ENCODE measurements at places on chromosomes 1 and 21.

- no peak for DNase-seq
Measured at GRCh38 chr1:66778266-66778665, 22.8 kb downstream of the INSL5 start.

DNA sequence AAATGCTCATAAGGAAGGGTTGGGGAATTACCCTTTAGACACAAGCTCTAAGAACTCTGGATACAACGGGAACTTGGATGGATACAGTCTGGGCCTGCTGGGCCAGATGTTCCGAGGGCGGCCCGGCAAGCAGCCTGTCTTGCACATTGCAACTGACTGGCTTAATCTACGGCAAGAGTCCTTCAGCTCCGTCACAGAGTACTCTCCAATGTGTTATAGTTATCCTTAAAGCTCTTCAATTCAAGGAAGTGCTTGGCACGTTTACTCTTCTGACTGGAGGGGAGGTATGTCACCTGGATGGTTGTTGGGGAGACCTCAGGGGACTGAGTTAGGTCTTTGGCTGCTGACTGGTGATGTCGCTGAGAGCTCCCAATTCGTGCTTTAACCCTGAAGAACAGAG, 1.1 kb upstream of the CFAP141 start:
- no peak for DNase-seq

DNA sequence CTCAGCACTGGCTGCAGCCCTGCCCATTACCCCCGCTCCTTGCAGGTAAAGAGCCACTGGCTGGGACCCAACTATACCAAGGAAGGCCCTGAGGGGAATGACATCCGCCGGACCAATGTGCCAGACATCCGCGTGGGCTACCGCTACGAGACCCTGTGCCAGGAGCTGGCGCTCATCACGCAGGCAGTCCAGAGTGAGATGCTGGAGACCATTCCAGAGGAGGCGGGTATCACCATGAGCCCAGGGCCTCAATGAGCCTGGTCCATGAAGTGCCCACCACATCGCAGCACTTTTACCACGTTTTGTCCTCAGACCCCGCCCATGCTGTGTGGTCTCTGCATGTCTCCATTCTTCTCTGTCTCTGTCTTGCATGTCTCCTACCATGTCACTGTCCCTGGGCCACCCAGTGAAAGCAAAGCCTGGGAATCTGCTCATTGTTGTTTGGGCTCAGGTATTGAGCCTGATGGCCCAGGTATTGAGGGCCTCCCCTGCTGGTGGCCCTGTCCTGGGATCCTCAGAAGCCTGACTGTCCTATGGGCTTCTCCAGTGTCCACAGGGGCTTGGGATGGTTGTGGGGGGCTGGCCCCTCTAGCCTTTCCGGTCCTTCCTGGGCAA, 11.4 kb downstream of the AMPD2 start:
- no peak for DNase-seq

DNA sequence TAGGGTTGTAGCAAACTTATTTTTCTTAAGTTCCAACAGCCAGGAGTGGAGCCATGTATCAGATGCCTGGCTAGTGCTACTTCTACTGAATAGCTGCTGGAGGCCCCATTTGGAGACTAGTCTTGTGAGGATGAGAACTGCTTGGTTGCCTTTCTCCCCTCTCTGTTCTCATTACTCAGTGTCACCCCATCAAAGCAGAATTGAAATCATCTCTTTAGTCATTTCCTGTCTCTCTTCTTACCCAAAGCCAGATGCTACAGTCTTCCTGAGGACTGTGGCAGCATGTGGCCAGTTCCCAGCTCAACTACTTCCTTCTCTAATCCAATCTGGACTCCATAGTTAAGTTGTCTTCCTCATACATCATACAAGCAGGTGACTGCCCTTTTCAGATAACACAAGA, 197.5 kb downstream of the BRINP2 start:
- no peak for DNase-seq

DNA sequence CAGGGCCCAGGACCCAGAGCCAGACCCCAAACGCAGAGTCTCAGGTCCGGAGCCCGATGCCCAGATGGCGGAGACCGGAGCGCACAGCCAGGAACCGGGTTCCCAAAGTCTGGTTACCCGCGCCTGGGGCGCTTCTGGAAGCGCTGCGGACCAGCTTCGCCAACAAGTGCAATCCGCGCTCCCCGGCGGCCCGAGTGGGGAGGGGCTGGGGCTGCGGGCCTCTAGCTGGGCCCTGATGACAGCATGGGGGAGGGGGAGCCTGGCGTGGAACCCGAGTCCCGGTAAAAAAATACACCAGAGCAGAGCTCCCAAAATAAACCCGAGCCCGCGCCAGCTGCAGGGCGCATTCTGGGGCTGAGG, 494 bp downstream of the NT5C1A start:
- DNase-seq: no peak

- peak; percentile 29 for DNase-seq
Measured at GRCh38 chr1:184891440-184891839, 82.9 kb downstream of the NIBAN1 start.

GRCh38 chr1:145879775-145880174, 5.9 kb downstream of the ANKRD35 start:
- no peak for DNase-seq

- no peak for DNase-seq
Measured at GRCh38 chr1:208534599-208534897, 290.4 kb upstream of the PLXNA2 start.

- DNase-seq: no peak
Measured at GRCh38 chr1:27469334-27469733, 20.6 kb downstream of the WASF2 start.

DNA sequence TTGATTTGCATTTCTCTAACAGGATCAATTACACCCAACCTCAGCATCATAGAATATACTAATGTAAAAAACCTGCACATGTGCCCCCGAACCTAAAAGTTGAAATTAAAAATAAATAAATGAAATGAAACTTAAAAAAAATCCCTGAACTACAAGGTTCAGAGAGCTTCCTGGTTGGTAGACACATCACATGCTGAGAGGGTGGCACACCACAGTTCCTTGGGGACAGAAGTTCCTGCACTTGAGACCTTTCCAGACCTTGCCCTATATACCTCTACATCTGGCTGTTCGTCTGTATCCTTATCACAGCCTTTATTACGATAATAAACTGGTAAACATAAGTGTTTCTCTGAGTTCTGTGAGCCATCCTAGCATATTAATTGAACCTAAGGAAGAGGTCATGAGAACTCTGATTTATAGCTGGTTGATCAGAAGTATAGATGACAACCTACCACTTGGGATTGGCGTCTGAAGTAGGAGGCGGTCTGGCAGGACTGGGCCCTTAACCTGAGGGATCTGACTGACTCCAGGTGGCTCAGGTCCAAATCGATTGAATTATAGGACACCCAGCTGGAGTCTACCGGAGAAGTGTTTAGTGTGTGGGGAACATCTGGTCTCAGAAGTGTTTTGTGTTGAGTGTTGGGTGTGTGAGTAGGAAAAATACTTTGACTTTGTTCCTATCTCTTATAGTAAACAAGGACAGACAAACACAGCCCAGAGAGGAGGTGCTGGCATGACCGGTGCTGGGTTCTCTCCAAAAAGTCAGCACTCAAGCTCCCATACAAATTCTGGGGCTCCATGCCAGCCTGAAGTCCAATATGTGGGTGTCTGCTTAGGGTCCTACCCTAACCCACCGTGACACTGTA, 19.0 kb downstream of the C1orf115 start:
- DNase-seq: no peak

DNA sequence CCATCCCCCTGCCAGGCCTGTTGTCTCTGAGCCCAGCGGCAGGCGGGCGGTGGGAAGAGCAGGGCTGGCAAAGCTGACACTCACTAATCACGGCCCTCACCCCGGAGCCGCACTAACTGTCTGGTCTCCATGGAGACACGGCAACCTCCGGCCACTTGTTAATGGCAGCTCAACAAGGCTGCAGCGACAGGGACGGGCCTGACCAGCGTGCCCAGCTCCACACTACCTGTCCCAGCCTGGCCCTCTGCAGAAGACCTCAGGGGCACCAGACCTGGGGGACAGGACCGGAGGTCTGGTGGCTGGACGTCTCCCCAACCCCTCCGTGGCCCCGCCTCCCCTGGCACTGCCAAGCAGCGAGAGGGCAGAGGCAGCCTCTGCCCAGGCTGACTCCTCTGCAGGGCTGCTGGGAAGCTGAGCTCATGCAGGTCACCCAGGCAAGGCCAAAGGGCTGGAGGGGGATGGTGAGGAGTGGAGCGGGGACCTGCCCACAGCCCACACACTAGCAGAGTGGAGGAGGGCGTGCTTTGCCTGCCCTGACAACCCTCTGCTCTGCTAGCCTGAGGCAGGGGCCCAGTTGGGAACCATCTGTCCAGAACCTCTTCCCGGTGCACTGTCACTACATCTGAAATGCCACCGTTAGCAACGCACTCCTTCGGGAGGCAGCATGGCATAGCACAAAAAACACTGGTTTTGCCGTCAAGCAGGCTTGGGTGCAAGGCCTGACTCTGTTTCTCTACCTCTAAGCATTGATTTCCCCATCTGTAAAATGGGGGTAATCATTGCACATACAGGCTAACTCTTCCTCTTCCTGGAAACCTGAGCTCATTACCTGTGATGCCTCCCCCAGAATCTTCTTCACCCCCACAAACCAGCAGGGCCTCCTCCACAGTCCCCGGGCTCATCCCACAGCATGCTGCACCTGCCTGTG, 29.6 kb upstream of the WASF2 start:
- no peak for DNase-seq

DNA sequence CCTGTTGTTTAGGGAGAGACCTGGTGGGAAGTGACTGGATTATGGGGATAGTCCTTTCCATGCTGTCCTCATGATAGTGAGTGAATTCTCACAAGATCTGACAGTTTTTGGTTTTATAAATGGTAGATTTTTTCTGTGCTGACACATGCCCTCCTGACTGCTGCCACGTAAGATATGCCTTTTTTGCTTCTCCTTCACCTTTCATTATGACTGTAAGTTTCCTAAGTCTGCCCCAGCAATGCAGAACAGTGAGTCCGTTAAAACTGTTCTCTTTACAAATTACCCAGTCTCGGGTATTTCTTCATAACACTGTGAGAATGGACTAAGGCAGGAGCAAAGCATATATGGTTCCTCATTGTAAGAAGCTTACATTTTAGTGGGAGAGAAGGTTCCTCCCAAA, 1727.2 kb downstream of the NCAM2 start:
- no peak for DNase-seq

DNA sequence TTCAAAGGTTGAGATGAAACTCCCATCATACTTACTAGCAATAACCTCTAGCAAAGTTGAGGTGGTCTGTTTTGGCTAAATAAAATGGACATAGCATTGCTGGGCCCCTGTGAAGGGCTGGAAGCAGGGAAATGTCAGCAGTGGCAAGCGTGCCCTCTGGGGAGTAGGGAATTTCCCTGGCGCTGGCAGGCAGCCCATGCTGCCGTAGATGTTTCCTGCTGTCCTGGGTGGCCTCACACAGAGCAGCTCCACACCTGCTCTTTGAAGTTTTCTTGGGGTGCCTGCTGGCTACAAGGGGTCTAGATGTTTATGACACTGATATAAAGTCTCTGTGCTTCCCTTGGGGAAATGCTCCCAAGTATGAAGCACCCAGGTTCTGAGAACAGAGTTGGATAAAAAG, 30.2 kb downstream of the ADARB1 start:
- DNase-seq: peak; percentile 31

GRCh38 chr21:17495680-17496079, 17.2 kb upstream of the CXADR start:
- no peak for DNase-seq

DNA sequence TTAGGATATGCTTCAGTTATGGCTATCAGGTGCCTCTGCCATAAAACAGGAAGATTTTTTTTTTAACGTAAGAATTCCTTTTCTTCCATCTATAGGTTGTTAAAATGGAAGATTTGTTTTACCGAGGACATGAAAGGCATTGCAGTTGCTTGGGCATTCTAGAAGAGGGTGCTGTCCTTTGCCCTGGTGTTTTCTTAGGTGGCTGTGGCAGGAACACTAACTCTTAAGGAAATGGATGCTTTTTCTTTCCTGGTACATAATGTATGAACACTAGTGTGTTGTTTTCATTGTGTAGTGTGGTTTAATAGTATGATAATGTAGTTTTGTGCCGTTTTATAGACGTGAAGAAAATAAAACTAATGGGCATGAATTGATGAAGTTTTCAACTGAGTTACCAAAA, 47.2 kb downstream of the UCK2 start:
- no peak for DNase-seq

- no peak for DNase-seq
Measured at GRCh38 chr21:32004291-32004690, 131.5 kb downstream of the HUNK start.

DNA sequence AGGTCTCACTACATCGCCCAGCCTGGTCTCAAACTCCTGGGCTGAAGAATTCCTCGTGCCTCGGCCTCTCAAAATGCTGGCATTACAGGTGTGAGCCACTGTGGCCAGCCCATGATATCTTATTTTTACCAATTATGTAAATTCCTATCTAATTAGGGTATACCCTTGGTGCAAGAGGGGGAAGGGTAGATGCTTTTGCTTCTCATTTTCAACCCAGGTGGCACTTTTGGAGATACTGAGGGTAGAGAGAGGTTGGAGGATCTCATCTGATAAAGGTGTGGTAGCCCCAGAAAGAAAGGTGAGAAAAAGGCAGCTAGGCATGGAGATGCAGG, 17.4 kb downstream of the ENSA start:
- peak; percentile 36 for DNase-seq

- DNase-seq: no peak
Measured at GRCh38 chr1:216705676-216706075, 17.6 kb downstream of the ESRRG start.

DNA sequence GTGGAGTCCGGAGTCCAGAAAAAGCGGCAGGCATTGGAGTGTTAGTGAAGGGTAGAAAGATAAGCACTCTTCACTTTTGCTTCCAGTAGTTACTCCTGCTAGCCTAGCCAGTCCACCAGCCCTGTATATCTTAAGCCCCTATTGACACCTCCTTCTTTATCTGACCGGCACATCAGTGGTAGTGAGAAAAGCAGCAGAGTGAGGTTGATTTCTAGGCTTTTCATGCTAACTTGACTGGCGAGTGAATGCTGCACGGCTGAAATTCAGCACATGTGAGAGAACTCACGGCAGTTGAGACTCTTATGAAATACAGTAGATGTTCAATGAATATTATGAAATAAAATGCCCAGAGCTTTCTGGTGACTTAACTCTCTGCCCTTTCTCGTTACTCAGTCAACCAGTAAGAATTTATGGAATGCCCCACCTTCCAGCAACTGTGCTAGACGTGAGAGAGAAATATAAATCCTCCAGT, 128.2 kb downstream of the CACHD1 start:
- DNase-seq: no peak

DNA sequence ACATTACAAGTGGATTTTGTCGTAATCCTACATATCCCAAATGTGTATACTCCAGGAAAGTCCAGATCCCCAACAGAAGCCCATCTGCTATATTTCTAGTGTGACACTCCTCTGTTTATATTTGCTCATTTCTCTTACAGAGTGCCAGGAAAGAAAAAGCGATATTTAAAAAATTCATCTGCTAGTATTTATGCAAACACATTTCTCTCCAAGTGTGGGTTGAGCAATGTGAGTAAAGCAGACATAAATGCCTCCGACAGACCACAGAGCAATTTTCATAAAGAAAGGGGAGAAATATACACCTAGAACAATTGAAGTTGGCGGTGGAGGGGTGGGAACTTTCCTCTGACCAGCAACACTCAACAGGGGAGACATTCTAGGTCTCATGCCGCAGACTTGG, 22.2 kb upstream of the RAP1A start:
- no peak for DNase-seq
